Cortex of kidney (tissue), 1 donor: ENCODE measurements at places on chromosomes 3 and 15.

DNA sequence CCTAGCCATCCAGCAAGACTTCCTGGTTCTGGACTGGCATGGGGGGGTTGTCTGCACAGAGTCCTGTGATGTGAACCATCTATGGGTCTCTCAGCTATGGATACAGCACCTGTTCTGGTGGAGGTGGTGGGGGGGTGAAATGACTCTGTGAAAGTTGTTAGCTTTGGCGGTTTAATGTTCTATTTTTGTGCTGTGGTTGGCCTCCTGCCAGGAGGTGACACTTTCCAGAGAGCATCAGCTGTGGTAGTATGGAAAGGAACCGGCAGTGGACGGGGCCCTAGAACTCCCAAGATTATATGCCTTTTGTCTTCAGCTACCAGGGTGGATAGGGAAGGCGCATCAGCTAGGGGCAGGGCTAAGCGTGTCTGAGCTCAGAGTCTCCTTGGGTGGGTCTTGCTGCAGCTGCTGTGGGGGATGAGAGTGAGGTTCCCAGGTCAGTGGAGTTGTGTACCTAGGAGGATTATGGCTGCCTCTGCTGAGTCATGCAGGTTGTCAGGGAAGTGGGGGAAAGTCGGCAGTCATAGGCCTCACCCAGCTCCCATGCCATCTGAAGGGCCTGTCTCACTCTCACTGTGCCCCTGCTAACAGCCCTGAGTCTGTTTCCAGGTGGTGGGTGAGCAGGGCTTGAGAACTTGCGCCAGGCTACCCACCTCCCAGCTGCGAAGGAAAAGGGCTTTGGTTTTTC, 7.1 kb upstream of the LARS2 start:
- DNase-seq, result no peak

DNA sequence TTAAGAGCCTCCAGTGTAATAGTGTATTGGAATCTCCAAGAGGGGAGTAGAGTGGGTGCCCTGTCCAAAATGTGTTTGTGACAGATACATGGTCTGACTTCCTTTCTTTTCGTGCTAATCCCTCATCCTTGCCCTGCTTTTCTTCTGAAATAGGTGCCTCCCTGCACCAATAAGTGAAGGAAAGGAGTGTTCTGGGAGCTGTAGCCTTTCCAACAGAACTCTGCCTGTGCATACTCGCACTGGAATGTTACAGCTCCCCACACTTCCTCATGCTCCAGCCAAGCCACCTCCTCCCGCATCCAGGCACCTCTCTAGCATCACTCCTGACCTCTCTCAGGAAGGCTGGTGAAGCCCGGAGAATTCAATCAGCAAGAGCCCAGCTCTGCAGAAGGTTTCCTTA, 478.0 kb downstream of the GABRG3 start:
- DNase-seq, result no peak

- no peak for DNase-seq
Measured at GRCh38 chr3:158671821-158672214, 630 bp downstream of the LXN start.

DNA sequence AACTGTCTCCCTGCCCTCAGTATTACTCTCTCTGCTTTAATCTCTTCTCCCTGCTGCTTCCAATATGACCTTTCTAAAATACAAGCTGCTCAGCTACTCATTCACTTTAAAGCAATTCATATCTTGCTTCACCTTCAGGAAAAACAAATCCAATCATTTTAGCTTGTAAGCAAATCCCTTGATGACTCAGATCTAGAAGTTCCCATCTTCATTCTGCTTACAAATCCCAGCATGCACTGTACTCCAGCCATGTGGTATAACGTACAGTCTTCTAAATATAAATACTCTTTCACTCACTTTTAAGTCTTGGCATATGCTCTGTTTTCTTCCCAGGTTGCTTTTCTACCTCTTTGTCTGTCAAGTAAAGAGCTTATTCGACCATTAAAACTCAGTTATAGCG, 1009.1 kb upstream of the SEMA6D start:
- DNase-seq, result no peak

GRCh38 chr3:132629928-132630327, 29.7 kb downstream of the ACAD11 start:
- no peak for DNase-seq
